DND-41 (cell line): ENCODE measurements at places on chromosomes 4 and X.
A peak's percentile ranks its signal among the peaks of the same experiment; 100 is the strongest.

DNA sequence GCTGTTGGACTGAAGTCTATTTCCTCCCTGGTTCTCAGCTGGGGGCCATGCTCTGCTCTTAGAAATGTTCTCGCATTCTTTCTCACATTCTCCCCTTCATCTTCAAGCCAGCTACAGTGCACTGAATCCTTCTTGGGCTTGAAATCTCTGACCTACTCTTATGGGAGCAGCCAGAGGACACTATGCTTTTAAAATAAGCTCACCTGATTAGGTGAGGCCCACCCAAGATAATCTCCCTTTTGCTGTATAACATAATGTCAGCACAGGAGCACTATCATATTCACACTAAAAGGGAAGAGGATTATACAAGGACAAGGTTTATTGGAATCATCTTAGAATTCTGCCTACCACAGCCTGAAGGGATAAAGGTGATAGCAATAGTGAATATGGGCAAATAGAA, 146.3 kb downstream of the ZNF674 start:
- DNase-seq = no peak

DNA sequence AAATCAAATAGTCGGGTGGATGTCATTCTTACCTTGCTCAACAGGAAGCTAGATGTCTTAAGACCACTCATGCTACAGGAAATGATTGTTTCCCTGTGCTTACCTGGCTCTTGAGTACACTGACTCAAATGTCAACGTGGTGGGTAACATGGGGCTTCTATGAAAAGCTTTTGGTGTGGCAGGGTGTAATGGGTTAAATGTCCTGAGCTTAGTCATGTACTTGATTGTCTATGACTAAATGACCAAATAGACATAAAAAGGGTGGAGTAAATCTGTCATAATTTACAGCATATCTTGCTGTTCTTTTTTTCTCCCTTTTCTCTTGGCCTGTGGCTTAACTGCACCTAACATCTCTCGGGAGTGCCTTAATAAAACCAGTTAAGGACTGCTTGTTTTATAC, 44.9 kb downstream of the CCNG2 start:
- DNase-seq = no peak

DNA sequence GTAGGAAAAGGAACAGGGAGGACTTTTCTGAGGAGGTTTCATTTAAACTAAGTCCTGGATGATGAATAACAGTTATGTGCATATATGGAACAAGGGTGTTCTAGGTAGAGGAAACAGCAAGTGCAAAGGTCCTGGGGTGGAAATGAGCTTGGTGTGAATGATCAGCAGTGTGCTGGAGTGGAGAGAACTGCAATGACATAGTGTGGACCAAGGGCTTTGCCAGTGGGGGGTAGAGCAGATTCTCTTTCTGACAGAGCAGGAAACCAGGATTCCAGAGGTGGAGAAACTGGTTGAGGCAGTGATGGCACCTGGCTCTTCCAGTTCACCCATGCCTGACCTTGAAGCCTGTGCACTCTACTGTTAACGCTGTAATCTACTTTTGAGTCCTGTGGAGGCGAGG, 1.7 kb downstream of the PPP1R3F start:
- DNase-seq = no peak

GRCh38 chr4:104163820-104164219, 330.9 kb downstream of the CXXC4 start:
- no peak for DNase-seq

DNA sequence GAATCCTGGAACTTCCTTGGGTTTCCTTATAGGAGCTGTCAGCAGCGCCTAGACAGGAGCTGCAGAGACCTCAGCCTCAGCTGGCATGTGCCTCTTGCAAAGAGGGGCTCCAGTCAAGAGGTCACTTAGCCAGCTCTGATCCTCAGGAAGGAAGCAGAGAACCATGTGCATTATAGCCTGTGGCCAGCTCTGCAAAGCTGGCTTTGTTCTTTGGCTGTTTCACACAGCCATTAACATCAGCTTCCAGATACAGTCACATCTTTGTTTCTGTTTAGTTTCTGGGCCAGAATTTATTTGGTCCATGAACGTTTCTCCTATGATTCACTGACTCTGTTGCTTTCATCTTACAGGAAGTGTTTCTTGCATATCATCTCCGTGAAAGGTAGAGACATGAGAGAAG, 92.4 kb downstream of the CC2D2A start:
- no peak for DNase-seq

DNA sequence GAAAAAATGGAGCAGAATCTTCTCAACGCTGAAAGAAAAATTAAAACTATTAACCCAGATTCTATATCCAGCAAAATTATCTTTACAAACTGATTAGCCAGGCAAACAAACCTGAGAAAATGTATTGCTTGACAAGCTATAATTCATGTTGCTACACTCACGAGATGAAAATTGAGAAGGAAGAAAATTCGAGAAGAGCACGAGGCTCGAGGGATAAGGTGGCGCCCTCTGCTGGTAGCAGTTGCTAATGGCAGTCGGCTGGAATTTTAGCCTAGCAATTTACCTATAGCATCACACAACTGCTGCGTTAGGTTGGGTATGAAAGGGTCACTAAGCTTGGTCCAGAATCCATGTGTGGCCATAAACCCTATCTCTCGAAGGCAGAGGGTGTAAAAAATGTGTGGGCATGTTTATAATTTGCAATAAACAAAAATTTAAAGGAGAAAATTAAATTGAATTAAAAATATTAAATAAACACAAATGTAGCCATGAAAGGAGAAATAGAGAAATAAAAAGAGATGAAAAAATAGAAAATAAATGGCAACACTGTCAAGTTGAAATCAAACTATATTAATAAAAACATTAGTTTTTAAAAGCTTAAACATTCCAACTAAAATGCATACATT, 126.6 kb downstream of the PPP4R3C start:
- peak; percentile 22 for DNase-seq

DNA sequence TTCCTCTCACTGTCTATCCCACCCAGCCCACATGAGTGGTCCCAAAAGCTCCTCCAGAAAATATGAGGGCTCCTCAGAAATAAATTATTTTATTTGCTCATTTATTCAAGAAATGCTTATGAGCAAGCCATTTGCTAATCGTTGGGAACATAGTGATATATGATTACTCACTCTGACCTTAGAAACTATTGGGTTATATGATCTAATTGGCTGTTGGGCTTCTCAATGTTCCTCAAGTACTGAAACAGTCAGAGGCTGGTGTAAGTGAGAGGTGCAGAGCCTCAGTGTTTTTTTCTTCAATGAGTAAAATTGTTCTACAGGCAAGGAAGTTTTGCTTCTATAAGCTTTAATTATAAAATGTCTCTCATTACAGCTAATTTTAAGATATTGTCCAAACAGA, 893.8 kb upstream of the INTU start:
- DNase-seq = no peak

DNA sequence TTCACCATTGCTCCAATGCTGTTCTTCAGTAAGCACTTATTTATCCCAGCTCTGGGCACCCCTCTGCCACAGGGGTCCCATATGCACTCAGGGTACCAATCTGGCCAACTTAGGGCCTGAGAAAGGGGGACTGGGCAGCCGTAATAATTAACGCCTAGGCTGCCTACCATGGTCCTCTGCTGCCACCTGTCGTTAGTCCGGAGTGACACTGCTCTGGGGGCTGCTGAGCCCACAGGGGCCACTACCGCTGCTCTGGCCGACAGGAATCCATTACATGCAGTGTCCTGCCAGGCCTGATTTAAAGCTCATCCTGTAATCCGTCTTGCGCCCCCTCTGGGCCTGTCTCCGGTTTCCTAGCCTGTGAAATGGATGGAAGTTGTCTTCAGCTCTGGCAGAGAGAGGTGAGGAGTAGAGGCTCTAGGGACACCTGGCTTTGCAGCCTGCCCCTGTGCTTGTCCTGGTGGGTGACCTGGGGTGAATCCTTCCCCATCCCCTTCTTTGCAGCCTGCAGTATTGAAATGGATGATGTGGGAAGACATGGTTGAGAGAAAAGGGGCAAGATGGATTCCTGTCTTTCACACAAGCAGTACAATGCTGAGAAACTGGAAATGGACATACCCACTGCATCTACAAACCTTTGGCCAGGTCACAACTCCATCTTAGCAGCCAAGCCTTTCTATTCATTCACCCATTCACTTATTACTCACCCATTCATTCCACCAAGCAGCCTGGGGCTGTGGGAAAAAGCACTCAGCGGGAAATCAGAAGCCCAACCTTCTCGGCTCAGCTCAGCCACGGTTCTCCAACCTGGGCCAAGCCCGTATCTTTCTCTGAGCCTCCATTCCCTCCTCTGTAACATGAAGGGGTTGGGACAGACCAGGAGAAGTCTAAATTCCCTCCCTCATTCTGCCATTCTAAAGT, 116.3 kb upstream of the NALF2 start:
- DNase-seq = peak; percentile 35

DNA sequence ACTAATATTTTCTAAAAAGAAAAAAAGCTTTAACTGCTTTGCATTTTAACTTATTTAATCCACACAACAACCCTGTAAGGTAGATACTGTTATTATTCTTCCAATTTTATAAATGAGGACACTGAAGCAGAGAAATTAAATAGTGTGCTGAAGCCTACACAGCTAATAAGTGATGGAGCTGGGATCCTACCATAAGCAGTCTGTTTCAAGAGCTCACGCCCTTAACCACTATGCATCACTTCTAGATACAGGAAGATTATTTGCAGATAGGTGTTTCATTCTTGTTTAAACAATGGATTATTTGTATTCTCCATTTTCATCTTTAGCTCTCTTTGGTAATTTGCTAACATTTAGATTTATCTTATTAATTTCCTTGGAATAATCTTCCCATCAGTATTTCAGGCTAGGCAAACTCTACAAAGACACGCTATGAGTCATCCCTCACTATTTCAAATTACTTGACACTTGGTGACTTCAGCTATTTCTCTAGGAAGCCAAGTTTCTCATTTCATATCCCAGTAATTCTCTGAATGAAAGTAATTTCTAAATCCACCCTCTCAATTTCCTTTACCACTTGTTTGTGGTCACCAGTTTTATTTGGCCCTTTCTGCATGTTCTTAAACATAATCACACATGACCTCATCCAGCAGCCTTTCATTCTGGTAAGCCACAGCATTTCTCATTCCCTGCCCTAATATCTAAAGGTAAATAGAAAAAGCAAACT, 67.3 kb downstream of the ASB9 start:
- DNase-seq = no peak

DNA sequence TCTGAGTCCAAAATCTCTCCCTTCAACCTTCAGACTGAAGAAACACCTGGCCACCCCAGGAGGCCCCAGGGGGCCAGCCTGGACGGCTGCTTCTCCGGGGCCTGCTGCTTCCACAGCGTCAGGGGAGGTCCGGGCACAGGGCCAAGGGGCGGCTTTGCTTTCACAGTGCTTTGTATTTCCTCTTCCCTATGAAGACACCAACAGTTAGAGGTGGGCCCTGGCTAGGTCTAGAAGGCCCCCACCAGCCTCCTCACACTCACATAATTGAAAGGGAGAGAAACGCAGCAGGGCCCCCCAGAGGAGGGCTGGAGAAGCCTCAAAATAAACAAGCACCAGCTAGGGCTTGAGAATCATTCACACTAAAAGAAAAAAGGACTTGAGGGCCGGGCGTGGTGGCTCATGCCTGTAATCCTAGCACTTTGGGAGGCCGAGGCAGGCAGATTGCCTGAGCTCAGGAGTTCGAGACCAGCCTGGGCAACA, 17.8 kb downstream of the SCD5 start:
- DNase-seq = peak; percentile 81

DNA sequence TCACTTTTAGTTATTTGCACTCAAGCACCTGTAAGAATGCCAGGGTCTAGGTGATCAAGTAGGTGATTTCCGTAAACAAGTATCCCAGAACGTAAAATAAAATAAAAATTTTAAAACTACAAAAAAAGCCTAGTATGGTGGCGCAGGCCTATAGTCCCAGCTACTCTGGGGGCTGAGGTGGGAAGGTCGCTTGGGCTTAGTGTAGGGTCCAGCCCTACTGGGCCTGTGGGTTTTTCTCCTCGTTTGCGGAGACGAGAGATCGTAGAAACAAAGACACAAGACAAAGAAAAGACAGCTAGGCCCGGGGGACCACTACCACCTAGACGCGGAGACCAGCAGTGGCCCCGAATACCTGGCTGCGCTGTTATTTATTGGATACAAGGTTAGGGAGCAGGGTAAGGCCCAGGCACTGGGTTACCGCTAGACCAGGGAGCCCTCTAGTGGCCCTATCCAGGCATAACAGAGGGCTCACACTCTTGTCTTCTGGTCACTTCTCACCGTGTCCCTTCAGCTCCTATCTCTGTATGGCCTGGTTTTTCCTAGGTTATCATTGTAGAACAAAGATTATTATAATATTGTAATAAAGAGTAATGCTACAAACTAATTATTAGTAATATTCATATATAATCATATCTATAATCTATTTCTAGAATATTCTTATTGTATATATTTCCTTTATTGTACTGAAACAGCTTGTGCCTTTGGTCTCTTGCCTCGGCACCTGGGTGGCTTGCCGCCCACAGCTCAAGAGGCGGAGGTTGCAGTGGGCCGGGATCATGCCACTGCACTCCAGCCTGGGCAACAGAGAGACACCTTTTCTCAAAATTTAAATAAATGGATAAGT, 38.4 kb downstream of the SAGE1 start:
- peak; percentile 36 for DNase-seq

GRCh38 chr4:3401436-3402171, 40.2 kb upstream of the HGFAC start:
- DNase-seq = no peak

GRCh38 chrX:22246620-22247019, 26.1 kb upstream of the CBLL2 start:
- DNase-seq = no peak

DNA sequence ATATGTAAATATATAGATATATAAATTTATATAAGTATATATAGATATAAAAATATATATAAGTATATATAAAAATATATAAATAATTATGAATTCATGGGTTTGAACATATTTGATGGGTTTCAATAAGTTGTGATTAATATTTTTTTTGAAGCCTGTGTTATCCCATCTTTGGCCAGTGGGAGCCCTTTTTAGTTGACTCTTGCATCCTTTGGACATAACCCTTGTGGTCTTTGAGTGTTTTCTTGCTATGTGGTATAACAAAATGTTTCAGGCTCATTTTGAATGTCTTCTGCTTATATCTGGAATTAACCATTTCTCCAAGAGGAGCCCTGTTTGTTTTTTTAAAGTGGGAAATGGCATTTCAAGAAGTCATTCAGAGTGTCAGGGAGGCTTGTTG, 15.2 kb downstream of the SNX25 start:
- DNase-seq = no peak

DNA sequence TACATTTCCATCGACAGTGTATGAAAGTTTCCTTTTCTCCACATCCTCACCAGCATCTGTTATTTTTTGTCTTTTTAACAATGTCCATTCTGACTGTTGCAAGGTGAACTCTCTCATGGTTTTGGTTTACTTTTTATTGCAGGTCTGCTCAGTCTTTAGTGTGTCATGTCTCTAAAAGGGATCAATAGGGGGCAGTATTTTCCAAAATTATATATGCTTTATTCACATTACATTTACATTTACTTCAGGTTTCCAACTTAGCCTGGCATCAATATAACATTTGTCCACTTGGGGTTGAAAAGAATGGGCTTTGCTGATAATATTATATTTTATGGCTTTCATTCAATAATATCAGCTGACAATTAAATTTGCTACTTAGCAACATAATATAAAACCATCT, 265.0 kb upstream of the SLITRK2 start:
- no peak for DNase-seq
